ENCODE measurements at places on chromosomes 12 and 14.

DNA sequence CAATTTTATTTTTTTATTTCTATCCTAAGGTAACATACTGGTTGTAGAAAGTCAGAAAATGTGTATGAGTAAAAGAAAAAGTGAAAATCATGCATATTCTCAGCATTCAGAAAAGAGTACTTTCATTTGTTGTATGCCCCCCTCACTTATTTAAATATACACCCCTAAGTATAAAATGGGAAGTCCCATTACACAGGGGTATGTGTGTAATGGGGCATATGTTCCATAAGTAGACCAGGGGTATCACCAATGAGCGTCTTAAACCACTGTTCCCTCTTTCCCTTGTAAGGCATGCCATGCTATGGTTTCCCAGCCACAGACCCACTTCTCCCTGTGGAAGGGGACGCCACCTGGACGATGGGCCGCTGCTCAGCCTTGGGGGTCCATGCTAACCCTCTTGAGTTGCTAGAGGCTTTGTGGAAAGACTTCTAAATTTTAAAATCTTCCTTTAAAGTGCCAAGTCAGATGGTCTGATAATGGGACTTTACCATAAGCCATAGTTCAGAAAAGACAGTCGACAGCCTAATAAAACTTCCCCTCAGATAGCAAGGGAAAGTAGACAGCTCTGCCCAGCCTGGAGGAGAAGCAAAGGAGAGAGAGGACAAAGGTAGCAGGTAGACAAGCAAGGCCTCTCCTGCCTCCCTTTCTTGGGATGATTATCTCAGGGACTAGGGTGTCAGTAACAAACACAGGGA, 118.2 kb downstream of the ZFP36L1 start:
- DNase-seq = no peak

GRCh38 chr12:116045150-116045549, 232.3 kb downstream of the MED13L start:
- no peak for DNase-seq

GRCh38 chr14:23070262-23071129, 13.2 kb upstream of the CDH24 start:
- DNase-seq = no peak

DNA sequence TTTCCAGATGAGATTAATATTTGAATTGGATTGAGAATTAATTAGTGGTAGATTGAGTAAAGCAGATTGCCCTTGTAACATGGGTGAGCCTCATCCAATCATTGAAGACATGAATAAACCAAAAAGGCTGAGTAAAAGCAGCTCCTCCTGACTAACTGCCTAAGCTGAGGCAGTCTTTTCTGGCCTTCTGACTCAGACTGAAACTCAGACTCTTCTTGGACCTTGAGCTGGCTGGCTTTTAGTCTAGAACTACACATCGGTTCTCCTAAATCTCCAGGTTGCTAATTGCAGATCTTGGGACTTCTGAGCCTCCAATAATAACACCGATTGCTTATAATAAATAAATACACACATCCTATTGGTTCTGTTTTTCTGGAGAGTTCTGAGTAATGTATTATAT, 24.0 kb downstream of the FKBP11 start:
- no peak for DNase-seq

- no peak for DNase-seq
Measured at GRCh38 chr12:65269603-65270002, 8.9 kb upstream of the MSRB3 start.
